ENCODE measurements at places on chromosomes 16 and 17. TPM values are rescaled to one million over a fixed set of nuclear protein-coding genes. Genes with fewer than 3 reads are reported as not detected.

DNA sequence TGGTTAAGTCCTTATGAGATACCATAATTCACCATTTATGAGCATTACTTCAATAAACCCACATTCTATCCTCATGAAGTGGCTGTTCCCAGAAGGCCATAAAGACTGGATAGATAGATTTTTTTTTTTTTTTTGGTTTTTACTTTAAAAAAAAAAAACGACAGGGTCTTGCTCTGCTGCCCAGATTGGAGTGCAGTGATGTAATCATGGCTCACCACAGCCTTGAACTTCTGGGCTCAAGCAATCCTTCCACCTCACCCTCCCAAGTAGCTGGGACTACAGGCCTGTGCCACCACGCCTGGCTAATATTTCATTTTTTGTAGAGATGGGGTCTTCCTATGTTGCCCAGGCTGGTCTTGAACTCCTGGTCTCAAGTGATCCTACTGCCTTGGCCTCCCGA is 102.3 kb downstream of the XYLT1 start:
- DNase-seq, result no peak

- DNase-seq, result no peak
Measured at GRCh38 chr17:68941761-68942160, 13.4 kb downstream of the ABCA8 start.

GRCh38 chr17:74474043-74474792 is 7.8 kb downstream of the CD300A start:
- no peak for DNase-seq

DNA sequence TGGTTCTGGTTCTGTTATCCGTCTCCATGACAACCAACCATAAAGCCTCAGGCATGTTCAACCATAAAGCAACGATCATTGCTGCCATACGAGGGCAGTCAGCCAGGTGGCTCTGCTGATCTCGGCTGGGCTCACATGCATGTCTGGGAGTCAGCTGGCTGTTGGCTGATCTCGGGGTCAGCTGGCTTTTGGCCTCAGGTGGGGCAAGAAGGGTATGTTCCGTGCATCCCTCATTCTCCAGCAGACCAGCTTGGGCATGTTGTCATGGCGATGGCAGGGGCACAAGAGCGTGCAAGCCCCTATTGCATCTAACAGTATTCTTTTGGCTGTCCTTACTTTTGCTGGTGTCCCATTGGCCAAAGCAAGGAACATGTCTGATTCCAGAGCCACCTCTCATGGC is 86.2 kb downstream of the ABCC6 start:
- DNase-seq, result no peak

GRCh38 chr17:82108496-82108945 is 10.5 kb upstream of the FASN start:
- no peak for DNase-seq

GRCh38 chr16:89949756-89950155 is 1.2 kb downstream of the DEF8 start:
- DNase-seq, result no peak

- DNase-seq, result no peak
Measured at GRCh38 chr17:55430541-55431288, 9.1 kb upstream of the MMD start.

DNA sequence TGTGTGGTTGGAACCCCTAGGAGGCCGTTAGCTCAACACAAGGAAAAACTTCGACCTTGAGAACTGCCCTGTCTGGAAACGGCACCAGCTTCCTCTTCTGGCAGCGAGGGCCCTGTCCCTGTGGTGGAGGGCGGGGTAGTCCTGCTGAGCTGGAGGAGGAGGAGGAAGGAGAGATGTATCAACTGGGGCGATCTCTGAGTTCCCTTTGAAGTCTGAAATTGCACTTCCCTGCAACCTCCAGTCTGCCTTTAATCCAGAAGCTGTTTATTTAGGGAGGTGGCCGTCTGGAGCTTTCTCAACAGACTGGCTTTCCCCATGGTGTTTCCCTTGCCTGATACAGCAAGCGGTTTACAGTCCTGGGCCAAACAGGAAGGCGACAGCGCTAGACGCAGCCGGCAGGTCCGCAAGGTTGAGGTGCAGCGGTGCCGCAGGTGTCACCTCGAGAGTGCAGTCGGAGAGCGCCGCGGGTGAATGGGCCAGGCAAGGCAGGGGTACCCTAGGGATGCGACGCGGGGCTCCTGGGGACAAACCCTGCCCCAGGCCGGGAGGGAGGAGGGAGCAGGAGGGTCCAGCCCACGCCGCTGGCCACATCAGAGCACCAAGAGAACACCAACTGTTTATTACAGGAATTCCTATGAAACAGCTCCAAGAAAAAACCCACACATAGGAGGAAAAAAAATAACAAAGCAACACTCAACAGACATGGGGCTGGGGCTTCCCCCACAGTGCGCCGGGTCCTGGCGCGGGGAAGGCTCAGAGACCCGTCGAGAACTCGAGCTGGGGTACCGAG is 11.4 kb upstream of the MRPS23 start:
- peak; percentile 84 for DNase-seq

- DNase-seq, result peak; percentile 91
Measured at GRCh38 chr17:75783069-75783783, 1.4 kb upstream of the UNK start.

- peak; percentile 95 for DNase-seq
Measured at GRCh38 chr16:86566601-86566965, at the start of gene FOXC2. Gene FOXC2, plus strand, starts transcription at chr16:86566829. Its CDS starts 507 bp downstream, at chr16:86567336.

- DNase-seq, result no peak
Measured at GRCh38 chr17:51046514-51047384, 73.9 kb downstream of the SPAG9 start.

DNA sequence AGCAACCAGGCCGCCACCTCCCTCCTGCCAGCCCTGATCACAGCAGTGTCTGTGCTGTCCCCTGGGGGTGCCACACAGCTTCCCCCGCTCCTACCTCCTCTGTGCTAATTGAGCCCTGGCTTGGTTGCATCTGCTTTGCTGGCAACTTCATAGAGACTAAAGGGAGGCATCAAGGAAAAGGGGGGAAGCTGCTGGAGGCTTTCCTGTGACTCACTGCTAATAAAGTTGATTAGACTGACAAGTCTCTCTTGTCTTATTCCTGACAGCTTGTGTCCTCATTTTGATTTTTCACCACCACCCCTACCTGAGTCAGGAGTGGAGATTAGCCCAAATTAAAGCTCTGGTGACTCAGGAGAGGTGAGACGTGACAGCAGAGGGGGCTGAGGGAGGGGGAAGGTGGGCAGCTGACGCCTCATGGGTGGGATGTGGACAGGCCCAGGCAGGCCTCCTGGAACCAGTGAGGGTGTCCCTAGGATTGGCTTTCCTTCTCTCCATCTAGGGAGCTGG is 310.0 kb downstream of the CBLN1 start:
- no peak for DNase-seq

DNA sequence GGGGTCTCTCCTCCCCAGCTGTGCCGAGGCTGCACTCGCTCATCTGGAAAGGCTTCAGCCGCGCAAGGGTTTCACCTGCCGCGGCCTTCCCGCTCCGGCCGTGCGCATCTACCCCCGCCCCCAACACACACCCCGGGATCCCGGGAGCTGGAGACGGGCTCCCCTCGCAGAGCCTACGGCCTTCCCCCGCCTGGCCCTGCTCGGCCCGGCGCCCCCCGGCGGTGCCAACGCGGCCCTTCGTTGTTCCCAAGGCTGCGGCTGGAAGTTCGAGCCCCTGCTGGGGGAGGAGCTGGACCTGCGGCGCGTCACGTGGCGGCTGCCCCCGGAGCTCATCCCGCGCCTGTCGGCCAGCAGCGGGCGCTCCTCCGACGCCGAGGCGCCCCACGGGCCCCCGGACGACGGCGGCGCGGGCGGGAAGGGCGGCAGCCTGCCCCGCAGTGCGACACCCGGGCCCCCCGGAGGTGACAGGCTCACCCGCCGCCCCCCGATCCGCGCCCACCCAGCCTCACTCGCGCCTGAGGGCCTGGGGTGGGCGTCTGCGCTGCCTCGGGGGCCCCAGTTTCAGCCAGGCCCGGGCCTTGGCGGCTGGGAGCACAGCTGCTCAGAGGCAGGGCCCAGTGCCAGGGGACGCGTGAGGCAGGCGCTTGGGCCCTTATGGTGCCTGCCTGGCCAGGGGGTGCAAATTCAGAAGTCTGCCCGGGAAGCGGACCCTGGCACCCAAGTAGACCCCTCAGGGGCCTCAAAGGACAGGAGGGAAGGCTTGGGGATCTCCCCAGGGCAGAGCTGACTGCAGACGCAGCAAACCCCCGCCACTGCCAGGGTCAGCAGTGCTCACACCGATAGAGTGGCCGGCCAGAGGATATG is 11.2 kb downstream of the GALK1 start:
- DNase-seq, result peak; percentile 92

DNA sequence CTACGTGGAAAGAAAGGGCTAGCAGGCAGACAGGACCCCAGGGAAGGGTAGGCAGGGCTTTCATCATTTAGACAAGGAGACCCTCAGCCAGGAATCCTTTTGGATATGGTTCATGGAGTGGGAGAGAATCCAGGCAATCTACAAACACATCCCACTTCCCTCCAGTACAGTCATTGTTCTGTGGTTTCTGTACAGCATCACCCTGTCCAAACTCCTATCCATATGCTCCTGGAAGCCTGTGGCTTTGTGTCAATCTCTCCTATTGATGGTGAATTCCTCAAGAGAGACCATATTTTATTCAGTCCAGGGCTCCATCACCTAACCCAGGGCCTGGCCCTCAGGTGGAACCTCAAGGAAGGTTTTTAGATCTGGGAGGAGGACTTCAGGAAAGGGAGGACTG is 99.2 kb downstream of the SPACA3 start:
- DNase-seq, result no peak

ITGAD gene
- total RNA-seq, result not detected

CTRB1 gene
- not detected for total RNA-seq

TBC1D3G gene
- not detected for total RNA-seq

PSMC3IP gene
- total RNA-seq, result not detected

EPOP gene
- total RNA-seq, result 0.58 TPM

OR1D2 gene
- total RNA-seq, result not detected

DPEP2 gene
- 3.1 TPM for total RNA-seq

All from stomach (tissue), 19 donors.